ENCODE measurements at places on chromosomes 6 and 20.

DNA sequence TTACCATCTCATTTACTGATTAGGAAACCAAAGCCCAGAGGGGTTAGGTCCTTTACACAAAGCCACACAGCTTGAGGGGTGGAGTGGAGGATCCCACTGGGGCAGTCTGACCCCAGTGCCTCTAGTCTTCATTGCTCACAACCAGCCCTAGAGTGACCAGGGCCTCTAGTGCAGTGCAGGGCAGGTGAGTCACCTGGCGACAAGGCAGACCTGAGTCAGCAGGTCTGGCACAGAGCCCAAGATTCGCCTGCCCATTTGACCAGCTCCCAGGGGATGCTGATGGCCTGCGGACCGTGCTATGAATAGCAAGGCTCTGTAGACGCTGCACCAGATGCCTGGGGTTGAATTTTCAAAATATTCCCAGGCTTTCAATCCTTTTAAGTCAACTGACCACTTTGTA is 29.9 kb downstream of the CDH26 start:
- no peak for DNase-seq

GRCh38 chr20:21302664-21303060 is 469 bp upstream of the XRN2 start:
- no peak for DNase-seq

DNA sequence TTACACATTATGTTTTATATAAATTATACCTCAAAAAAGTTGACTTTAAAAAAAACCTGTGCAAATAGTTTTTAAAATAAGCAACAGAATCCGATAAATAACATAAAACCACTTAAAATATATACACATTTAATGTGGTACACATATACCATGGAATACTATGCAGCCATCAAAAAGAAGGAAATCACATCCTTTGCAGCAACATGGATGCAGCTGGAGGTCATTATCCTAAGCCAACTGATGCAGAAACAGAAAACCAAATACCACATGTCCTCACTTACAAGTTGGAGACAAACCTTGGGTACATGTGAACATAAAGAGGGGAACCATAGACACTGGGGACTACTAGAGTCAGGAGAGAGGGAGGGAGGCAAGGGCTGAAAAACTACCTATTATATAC is 4.0 kb upstream of the DEFB121 start:
- DNase-seq, result no peak

DNA sequence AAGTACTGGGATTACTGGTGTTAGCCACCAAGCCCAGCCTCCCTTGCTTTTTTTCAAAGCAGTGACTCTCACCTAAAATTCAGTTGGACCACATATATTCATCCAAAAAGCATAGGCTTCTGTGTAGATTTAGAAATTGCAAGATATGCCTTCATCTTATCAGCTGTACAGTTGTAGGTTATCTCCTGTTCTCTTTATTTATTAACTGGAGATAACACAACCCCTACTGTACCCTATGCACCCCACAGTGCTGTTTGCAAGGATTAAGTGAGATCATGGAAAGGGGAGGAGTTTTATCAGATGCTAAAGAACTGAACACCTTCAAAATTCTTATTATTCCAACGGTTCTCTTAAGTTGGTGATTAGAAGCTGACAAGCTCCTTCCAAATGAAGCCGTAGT is 164.4 kb upstream of the JARID2 start:
- no peak for DNase-seq

- DNase-seq, result no peak
Observed at GRCh38 chr6:48541649-48542048, 430.7 kb upstream of the PTCHD4 start.

GRCh38 chr6:155387481-155387880 is 68.2 kb downstream of the NOX3 start:
- DNase-seq, result no peak
